ENCODE measurements at places on chromosomes 1 and 21.

DNA sequence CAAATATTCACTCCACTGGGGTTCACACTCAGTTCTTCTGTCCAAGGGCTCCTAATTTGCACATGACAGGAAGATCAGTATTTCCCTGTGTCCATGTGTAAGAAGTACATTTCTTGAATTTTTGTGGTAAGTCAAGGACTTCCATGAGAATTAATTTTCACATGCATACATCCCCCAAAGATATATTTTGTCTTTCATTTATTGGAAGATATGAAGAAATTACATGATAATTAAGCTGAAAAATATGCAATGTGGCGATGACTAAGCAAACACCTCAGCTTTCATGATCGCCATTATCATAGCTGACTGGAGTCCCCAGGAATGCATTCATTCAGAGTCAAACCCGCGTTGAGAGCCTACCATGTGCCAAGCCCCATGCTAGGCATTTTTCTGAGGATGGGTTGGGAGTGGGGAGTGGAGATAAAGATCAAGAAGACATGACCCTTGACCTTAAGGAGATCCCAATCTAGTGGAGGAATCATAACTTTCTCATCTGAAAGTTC, 104.6 kb upstream of the F3 start:
- no peak for DNase-seq

DNA sequence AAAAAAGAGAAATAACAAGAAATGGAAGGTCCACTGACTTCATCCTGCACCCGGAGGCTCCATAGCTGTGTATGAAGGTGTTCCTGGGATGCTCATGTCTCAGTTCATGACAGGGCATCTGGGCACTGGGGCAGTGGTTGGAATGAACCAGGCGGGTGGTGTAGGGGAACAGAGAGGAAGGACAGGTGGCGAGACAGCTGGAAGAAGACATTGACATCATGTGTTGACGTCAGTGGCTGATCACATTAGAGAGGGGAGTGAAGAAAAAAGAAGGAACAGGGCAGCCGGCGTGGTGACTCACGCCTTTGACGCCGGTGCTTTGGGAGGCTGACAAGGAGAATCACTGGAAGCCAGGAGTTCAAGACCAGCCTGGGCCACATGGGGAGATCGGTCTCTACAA, 50.1 kb downstream of the HUNK start:
- DNase-seq, result no peak

DNA sequence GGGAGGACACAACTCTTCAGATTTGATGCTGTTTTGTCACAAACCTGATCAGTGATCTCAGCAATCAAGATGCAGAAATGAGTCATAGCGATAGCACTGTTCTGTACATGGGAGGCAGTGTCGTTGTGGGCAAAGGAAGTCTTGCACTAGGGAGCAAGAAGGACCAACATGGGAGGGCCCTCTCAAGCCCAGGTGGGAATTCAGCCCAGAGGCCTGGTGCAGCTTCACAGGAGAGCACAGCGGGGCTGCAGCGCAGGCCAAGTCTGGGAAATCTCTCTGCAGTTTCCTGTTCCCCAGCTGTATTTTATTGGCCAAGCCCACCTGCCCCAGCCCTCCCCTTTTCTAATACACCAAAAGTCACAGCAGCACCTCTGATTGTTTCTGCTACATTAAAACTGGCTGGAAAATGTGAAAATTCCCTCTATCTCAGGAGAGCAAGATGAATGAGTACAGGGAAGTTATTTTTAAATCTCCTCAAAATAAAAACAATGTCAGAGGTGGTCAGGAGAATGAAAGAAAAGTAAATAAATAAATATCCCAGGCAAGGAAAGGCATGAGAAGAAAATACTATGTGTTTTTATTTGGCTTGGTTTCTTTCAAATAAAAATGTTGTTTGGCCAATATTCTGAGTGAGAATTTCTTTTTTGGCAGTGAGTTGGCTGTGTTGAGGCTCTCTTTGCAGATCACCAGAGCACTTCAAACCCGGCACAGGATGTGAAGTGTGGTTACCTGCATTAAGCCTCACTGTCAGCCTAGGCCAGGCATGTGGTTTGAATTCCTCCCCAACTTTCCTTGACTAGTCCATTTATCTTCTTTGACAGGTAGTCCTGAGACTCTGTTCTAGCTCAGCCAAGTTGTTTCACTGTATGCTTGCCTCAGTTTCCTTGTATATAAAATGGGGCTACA, 422.1 kb downstream of the PLPP3 start:
- DNase-seq, result no peak

DNA sequence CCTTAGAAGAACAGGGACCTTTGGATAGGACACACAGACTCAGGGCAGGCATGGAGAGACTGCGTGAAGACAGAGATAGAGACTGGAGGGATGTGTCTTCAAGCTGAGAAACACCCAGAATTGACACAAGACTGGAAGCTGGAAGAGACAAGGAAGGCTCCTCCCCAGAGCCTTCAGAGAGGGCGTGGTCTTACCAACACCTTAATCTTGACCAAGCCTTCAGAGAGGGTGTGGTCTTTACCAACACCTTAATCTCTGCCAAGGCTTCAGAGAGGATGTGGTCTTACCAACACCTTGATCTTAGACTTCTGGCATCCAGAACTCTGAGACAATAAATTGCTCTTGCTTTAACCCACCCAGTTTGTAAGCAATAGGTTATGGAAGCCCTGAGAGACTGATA, 481.4 kb upstream of the VAMP3 start:
- no peak for DNase-seq

DNA sequence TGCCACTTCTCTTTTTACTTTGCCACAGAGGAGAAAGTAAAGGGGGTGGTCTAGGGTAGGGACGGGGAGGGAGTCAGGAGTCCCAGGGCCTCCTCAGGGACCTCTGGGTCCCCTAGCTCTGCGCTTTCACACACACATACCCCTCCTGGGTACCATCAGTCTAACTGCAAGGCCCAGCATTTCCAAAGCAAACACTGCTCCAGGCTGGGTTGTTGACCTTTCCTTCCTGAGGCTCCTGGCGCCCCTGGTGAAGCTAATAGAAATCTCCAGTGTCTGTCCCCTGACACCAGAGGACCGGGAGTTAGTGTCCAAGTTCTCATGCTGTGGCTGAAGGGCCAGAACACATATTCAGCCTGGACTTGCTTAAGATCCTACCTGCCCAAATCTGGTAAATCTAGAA, 3.9 kb downstream of the TMEM63A start:
- no peak for DNase-seq

- DNase-seq, result no peak
Observed at GRCh38 chr1:214454569-214455396, 96.6 kb downstream of the PTPN14 start.

DNA sequence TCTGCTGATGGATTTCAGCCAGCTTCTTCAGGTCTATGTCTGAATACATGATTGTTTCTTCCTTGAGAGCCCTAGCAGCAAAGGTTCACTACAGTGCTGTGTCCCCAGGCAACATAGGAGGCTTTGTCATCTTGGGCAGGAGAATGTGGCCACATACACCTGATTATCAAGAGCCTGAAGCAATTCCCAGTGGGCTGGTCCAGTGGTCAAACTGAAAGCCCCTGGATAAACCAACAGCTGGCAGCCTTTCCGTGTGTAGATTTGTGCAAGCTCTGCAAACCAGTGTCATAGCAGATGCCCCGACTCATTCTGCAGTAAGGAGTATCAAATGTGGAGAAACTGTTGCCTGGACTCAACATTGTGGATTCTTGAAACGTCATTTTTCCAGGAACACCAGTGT, 2.3 kb upstream of the GIPC2 start:
- DNase-seq, result no peak

GRCh38 chr1:17995480-17995879, 112.1 kb upstream of the IGSF21 start:
- no peak for DNase-seq

- no peak for DNase-seq
Observed at GRCh38 chr1:50155541-50155940, 46.8 kb downstream of the ELAVL4 start.
